Prostate gland (tissue), 2 donors: ENCODE measurements at places on chromosomes 3 and 15. TPM values are rescaled to one million over a fixed set of nuclear protein-coding genes. Genes with fewer than 3 reads are reported as not detected.
A peak's percentile ranks its signal among the peaks of the same experiment; 100 is the strongest.

Gene MESP1
- total RNA-seq: 11.5 TPM

Gene CYP8B1
- total RNA-seq: not detected

Gene ST8SIA2
- 2.3 TPM for total RNA-seq

Gene AADAC
- total RNA-seq: not detected

- no peak for DNase-seq
These were observed 57.6 kb upstream of the BBX start for GRCh38 chr3:107465064-107465631.

GRCh38 chr15:58434334-58434875, 2.6 kb downstream of the LIPC start:
- DNase-seq: no peak

DNA sequence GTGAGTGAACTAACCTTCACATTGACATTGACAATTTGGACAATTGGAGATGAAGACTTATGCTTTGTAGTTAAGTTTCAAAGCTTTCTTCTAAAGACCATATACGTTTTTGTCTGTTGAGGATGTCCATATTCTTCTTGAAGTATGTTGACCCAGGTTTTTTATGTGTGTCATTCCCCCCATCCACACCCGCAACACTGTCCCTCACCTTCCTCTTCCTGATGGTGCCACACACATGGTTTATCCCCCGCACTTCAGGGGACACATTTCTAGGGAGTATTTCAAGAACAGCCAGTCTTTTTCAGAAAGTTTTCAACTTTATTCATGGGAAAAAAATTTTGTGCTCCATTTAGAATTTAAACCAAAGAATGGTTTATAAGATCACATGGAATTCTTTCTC, 105.1 kb downstream of the GHSR start:
- DNase-seq: no peak

- DNase-seq: no peak
These were observed 13.7 kb upstream of the BLM start for GRCh38 chr15:90703455-90703854.

DNA sequence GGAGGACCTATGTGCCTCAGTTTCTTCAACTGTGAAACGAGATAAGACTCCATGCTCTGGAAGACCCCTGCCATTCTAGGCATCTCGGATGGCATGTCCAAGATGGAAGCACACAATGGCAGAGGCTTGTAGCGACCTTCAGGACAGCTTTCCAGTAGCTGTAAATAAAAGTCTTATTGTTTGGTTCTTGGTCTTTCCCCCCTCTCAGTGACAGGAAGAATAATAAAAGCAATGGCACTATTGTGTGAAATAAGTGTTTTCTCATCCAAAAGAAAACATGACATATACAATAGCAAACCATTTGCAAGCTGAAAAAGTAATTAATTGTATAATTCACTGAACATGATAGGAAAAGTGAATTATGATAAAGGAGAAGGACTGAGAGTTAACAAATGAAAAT, 32.5 kb upstream of the CD47 start:
- no peak for DNase-seq

DNA sequence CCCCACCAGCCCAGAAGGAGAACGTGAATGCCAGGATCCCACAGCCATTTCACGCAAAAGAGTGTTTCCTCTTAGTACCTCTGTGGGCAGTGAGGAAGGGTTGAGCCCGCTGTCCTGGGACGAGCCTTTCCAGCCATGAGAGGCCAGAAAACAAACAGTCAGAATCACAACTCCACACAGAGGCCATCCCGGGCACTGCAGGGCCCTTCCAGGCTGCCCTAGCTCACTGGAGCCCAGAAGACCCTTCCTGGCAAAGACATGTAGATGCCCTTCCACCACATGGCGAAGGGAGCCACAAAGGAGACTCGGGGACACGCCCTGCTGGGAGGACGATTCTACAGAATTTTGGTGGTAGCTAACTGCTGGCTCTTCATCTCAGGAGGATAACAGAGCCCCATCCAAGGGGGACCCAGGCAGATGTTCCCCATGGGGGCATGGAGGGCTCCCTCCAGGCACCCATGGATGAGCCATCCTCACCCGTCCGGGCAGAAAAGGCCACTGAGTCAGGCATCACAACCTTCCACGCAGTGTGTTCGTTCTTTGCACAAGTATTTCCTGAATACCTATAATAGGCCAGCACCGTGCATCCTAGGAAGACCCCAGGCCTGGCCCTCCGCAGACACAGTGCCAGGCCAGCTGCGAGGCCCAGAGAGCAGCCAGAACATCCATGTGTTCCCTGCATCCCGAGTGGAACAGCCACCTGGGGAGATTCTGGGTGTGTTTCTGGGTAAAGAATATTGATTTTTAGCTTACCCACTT, 47.2 kb downstream of the SLC12A8 start:
- DNase-seq: no peak

GRCh38 chr15:81853150-81853748, 192.6 kb downstream of the MEX3B start:
- no peak for DNase-seq

- no peak for DNase-seq
These were observed 149.5 kb downstream of the GREM1 start for GRCh38 chr15:32867313-32867626.

- DNase-seq: peak; percentile 76
These were observed 21.8 kb upstream of the ANPEP start for GRCh38 chr15:89836267-89837133.

DNA sequence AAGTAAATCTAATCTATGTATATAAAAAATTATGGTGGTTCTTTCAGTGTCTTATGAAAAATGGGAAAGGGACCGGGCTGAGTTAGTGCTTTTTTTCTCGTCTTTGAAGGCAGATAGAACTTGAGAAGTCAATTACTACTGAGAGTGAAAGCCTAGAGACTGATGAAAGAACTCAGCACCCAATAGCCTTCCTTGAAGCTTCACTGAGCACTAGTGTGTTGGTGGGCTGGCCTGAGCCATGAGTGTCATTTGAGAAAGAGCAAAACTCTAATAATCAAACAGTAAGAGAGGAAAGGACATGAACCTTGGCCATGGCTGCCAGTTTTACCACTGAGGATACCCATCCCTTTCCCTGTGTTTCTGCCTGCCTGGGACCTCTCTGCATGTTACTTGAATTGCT, 428.3 kb upstream of the RASGRP1 start:
- no peak for DNase-seq

DNA sequence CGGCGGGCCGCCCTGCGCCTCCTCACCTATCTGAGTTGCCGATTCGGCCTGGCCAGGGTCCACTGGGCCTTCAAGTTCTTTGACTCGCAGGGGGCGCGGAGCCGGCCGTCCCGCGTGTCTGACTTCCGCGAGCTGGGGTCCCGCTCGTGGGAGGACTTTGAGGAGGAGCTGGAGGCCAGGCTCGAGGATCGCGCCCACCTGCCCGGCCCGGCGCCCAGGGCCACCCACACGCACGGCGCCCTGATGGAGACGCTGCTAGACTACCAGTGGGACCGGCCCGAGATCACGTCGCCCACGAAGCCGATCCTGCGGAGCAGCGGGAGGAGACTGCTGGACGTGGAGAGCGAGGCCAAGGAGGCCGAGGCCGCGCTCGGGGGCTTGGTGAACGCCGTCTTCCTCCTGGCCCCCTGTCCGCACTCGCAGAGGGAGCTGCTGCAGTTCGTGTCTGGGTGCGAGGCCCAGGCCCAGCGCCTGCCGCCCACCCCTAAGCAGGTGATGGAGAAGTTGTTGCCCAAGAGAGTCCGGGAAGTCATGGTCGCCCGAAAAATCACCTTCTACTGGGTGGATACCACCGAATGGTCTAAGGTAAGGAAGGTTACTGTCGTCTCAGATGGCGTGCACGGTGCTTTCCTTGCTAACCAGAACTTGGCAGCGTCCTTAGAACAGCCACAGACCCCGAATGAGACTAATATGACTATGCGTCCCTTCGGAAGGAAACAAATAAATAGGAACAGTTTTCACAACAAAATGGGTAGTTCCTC, 567 bp downstream of the TICRR start:
- DNase-seq: no peak

DNA sequence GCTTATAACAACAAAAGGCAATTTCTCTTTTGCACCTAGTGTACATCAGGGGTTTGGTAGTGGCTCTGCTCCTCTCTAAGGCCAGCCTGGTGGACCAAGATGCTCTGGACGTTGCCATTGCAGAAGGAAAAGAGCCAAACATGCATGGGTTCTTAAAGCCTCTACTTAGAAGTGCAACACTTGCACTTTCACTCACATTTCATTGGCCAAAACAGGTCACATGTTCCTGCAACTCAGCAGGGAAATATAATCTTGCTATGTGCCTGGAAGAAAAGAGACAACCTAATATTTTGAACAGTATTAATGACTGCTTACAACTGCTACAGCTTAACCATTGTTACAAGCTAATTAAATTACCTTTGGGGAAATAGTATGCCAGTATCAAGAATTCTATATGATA, 182.9 kb downstream of the IL5RA start:
- no peak for DNase-seq

- DNase-seq: no peak
These were observed 19.7 kb downstream of the DENND6A start for GRCh38 chr3:57673156-57673555.

- peak; percentile 76 for DNase-seq
These were observed 2.5 kb downstream of the XIRP1 start for GRCh38 chr3:39189959-39190269.

- no peak for DNase-seq
These were observed 99.8 kb upstream of the CPNE4 start for GRCh38 chr3:132134611-132135010.

DNA sequence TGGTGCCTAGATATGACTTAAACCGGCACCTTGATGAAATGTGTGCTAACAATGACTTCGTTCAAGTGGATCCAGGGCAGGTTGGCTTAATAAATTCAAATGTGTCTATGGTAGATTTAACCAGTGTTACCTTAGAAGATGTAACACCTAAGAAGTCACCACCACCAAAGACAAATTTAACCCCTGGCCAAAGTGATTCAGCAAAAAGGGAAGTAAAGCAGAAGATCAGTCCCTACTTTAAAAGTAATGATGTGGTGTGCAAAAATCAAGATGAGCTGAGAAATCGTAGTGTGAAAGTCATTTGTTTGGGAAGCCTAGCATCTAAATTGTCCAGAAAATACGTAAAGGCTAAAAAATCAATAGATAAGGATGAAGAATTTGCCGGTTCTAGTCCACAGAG, 1.1 kb downstream of the FAN1 start:
- no peak for DNase-seq

DNA sequence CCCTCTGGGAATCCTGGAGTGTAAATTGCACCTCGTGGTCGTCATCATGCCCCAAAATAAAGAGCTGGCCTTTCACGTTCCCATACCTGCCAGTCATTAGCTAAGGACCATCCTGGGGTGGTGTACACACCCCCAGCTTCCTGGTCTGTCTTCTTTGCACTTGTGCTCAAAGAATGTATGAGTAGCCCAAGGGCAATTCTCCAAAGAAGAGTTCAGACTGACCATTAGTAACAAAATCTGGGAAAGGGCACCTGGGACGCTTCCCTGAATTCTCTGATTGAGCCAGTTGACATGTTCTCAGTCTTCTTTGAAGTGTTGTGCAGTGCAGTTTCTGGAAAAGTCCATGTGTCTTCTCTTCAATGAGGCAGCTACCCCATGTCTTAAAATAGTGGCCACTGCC, 34.8 kb downstream of the FAM3D start:
- no peak for DNase-seq

DNA sequence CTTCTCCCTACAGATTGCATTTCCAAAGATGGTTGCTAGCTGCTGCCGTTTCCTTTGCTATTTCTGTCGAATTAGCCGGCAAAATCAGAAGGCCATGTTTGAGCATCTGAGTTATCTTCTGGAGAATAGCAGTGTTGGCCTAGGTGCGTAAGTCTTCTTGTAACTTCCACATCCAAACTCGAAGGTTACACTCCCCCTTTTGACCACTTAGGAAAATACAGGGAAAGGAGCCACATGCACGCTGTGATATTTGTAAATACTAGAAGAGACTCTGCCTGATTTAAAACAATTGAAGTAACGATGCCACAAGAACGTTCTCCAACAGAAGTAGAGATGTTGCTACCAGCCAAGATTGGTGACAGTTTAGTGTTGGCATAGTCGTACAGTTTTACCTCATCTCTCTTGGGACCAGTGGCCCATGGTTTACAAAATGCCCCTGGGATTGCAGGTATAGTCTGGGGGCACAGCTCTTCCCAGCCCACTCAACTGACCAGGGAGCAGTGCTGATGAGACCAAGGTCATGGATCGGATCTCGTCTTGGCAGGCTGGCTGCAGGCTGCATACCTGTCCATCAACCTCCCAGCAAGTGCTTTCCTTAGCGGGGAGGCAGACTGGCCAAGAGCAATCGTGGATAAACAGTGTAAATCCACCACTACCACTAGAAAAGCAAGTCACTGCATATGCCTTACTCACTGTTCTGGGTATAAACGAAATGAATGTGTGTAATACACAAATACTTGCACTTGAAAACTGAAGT, 268.4 kb upstream of the CHRM5 start:
- DNase-seq: no peak

DNA sequence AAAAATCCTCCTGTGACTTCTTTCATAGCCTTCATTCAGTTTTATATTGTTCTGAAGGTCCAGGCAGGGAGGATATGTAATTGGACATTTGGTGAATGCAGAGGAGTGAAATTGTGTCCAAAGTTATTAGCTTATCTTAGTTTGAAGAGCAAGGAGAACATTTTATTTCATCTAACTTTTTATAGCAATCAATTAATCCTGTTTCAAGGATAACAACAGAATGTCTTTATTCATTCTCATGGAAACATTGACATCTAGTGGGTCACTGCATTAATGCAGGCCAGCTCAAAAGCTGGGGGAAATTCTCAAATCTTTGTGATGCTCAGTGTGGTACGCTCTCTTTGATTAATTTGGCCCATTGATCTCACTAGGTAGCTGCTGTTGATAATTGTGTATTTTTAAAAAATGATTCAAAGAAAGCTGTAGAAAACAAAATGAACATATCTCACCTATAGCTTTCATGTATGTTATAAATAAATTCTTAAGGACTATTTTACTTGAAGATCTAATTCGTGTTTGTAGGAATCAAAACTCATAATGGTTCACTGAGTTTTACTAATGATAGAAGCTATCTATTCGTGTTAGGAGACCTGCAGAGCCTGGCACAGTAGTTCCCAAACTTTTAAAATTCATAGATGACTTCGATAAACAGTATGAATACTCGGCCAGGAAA, 150.8 kb upstream of the KCNMB2 start:
- peak; percentile 33 for DNase-seq
